ENCODE measurements at places on chromosomes 11 and 22.

DNA sequence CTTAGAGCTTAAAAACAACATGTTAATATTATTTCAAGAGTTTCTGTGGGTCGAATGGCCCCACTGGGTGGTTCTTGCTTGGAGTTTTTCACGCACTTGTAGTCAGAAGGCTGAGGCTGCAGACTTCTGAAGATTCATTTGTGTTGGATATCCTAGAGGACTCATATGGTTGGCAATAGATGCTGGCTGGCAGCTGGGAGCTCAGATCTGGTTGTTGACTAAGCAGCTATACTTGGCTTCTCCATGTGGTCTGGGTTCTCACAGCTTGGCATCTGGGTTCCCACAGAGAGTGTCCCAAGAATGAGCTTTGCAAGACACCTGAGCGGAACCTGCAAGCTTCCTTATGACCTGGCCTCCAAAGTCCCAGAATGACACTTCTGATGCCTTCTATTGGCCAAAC, 163.9 kb upstream of the ZC3H12C start:
- DNase-seq = no peak

GRCh38 chr11:73404048-73404447, 27.8 kb downstream of the RELT start:
- peak; percentile 56 for DNase-seq

DNA sequence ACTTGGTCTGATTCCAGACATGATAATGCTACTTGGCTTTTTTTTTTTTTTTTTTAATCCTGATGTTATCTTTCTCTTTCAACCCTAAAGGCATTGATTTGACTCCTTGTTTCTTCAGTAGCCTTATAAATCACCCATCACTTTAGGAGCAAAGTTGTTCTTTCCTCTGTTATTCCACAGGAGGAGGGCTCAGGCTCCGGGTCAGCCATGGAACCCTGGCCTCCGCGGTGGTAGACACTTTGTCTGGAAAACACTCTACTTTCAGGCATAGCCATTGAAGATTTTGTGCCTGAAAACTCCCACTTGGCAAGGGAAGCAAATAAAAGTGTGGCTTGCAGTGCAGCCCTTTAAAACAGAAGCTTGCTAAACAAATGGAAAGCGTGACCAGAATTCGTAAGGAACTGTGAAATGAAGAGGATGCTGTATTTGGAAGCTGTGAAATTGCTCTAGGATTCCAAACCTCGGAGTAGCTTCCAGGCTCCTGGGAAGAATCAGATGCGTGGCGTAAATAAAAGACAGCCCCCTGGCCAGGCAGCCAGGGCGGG, 44.9 kb downstream of the ARHGAP8 start:
- no peak for DNase-seq

DNA sequence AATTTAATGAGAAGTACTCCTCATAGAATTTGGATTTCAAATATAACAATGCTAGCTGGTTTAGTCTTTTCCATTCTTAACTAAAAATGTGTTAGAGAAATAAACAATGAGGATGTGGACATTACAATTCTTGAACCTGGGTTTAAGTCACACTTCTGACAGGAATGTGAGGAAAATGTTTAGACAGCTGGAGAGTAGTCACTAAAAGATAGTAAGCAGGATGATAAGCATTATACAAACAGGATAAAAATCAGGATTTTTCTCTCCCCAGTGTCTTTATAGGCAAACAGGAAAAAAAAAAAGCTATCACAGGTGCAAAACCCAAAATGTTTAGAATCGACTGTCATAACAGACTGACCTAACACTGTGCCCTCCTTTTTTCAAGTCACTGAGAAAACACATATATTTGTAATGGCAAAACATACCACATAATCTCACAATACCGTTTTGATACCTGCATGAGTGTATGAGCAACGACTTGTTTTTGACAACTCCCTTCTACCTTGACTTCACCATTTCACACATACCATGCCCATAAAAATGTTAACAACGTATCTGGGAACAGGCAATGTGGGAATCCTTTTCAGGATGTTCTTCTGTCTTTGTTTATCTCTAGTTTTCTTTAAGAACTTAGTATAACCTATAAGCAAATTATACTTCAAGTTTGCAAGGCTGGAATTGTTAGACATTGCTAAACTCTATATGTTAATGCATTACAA, 242.0 kb downstream of the SBF2 start:
- no peak for DNase-seq

DNA sequence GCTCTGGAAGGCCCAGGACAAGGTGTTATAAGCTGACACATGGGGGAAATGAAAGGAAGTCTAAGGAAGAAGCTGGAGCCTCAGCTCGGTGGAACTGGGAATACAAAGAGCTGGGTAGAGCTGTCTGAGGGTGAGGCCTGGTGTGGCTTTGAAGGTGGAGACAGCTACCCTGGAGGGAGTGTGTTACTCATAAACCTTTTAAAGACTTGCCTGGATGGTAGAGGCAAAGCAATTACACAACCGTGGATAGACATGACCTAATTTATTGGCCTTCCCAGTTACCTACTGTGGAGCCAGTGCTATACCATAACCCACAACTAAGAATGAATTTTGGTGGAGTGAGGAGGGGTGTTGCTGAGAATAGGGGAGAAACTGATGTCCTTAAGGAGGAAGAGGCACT, 22.6 kb downstream of the EXPH5 start:
- peak; percentile 93 for DNase-seq

DNA sequence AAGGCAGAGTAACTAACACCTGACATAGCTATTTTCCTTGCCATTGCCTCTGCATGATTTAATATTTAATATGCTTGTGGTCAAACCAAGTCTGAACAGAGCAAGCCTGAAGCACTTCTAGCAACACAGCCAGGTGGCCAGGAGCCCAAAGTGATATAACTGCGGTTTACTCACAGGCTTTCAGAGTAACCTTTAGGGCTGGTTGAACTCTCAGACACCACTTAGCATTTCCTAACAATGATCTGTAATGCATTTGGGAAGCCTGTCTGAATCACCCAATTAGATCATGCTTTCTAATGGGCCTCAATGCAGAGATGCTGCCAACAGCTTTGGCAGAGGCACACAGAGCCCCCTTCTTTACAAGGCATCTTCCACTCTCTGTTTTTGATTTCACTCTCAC, 96.1 kb downstream of the FDX1 start:
- DNase-seq = peak; percentile 96

DNA sequence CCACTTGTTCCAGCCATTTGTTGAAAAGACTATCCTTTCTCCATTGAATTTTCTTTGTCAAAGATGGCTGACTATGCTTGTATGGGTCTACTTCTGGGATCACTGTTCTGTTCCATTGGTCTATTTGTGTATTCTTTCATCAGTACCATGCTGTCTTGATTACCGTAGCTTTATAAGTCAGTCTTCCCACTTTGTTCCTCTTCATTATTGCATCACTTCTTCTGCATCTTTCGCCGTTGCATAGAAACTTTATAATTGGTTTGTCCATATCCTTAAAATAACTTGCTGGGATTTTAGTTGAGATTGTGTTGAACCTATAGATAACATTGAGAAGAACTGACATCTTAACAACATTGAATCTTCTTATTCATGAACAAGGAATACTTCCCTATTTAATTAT, 598.8 kb downstream of the TBC1D22A start:
- DNase-seq = no peak

DNA sequence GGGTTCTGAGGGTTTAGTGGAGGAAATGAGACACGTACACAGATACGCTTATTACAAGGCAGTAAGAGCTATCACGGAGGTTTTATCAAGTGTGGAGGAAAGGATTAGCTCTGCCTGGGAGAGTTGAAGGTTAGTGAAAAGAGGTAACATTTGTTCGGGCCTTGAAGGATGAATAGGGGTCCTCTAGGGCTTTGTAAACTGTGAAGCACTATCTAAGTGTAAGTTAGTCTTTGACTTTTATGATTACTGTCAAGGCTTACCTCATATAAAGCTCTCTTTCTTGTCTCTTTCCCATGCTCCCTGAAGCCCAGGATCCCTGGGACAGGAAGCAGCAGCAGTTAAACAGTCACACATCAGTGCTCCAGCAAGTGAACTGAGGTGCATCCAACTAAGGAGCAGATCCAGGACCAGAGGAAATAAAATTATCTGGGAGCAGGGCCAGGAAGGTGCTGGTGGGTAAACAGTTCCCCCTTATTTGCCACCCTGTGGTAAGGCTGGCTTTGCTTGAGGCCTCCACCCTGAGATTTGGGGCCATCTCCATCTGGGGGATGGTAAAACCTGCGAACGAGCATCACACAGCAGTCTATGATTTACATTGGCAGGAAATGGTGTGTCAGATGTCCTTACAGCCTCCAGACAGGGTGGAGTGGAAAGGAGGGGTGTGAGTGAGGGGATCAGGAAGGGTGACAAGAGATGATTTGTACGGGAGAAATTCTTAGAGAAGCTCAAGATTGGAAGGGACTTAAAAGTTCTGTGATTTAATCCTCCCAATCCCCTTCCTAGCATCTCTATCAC, 27.2 kb downstream of the GVQW3 start:
- DNase-seq = no peak

DNA sequence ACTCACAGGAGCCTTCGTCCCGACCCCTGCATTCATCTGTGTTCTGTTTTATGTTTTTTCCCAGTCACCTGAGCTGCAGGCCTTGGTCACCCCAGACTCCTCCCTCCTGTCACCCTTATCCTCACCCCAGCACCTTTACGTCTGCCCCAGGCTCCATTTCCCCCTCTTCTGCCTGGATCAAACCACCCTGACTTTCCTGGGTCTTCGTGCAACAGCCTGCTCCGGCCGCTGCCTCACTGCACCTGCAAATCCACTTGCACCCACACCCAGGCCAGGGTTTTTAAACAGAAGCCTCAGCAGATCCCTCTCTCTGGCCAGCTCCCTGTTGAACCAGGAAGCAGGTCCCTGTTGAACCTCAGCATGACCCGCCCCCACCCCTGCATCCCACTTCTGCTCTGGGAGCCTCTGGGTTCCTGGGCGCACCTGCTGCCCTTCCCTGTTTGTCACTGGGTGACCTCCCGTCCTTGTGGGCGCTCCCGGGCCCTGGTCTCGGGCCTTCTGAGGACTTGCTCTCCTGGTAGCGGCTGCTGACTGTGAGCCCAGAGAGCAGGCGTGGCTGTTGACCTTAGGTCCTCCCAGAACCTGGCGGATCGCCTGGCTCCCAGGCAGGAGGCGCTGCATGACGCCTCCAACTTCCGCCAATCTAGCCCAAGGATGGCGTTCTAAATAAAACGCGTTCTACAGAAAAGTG, 12.8 kb downstream of the MAPK8IP2 start:
- peak; percentile 35 for DNase-seq

GRCh38 chr11:1453611-1454034, 33.0 kb downstream of the MOB2 start:
- DNase-seq = peak; percentile 60

DNA sequence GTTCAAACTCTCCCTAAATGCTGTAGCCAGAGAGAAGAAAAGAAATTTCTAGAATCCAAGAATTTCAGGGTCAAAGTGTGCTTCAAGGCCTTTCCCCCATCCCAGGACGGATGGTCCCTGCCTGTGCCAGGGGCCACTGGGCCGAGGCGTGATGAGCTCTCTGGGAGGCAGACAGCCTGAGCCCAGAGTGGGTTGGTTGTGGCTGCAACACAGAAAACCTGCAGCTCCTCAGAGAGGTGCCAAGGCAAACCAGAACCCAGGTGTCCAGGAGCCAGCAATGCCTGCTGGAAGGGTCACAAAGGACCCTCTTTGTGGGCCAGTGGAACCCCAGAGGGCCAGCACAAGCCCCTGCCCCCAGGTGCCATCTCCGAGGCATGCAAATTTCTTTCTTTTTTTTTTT, 2.6 kb upstream of the APOL6 start:
- no peak for DNase-seq

- DNase-seq = no peak
Observed at GRCh38 chr11:105005451-105005845, 17.5 kb downstream of the CASP5 start.

GRCh38 chr11:115255006-115255762, 249.0 kb downstream of the CADM1 start:
- DNase-seq = no peak

DNA sequence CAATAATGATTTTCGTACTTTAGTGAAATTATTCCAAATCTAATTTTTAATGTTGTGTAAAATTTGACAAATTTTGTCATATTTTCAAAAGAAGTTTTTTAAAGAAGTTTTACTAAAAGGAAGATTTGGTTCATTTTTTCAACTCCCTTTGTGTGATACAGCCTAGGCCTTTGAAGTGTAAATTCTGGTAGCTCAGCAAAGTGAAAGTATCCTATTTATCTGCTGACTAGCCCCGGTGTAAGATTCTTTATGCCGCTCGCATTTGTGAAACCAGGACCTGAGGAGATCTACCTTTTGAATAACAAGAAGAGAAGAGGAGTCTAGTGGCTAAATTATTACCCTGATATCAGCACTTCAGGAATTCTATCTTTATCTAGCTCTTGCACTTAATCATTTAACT, 177.4 kb downstream of the JRKL start:
- DNase-seq = no peak

DNA sequence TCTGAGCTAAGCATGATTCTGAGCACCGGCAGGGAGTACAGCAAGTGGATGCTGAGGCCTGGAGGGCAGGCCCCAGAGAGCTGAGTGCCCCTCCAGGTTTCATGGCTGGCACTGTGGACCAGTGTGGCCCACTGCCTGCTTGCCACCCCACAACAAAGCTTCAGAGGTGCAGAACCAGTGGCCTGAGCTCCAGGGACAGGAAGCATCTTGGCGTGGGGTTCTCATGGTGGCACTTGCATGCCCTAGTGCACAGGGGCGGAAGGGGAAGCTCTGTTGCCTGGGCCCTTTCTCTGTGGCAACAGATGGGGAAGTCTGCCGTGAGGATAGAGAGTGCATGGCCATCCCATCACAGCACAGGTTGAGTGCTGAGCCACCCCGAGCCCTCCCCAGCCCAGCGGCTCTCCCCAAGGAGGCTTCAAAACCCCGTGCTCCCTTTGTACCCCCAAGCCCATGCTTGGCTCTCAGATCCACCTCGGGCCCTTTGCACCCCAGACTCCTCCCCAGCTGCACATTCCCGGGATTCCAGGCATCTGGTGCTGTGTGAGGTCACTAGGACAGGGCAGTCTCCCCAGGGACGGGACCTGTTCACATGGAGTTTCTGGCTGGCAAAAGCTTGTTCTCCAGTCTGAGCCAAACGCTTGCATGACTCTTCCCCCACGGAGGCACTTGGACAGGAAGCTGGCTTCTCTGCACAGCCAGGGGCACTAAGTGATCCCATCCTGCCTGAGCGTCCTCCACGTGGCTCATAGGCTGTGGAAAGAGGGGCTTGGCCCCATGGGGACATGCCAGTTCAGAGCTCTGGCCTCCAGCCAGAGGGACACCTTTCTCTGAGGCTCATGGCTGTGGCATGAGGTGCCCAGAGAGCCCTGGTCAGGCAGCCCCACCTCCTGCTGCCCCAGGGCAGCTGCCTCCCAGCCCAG, 4.2 kb downstream of the SLC25A1 start:
- peak; percentile 53 for DNase-seq

- peak; percentile 59 for DNase-seq
Observed at GRCh38 chr11:109424901-109425300, 2.9 kb downstream of the C11orf87 start.
